ENCODE measurements at places on chromosomes 1 and 21. TPM values are rescaled to one million over a fixed set of nuclear protein-coding genes. Genes with fewer than 3 reads are reported as not detected.

GRCh38 chr1:167165948-167166689, 54.6 kb upstream of the POU2F1 start:
- peak; percentile 83 for DNase-seq

DNA sequence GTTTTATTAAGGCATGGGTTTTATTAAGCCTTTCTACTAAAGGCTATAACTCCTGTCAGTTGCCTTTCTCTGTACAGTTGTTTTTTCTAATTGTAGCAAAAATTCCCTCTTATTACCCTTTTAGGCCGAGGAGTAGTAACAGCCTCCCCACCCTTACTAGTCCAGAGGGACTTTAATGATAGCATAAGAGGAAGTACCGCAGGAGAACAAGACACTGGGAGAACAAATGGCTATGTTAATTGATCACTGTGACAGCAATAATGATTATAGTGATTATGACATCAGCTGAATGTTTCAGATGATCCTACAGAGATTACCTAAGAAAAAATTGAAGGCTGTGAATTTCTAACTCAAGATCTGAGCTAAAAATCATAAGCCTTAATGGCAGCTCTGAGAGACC, 383.0 kb upstream of the PTBP2 start:
- DNase-seq: no peak

- DNase-seq: peak; percentile 3
Measured at GRCh38 chr1:217721692-217722091, 90.5 kb downstream of the SPATA17 start.

- no peak for DNase-seq
Measured at GRCh38 chr1:226563666-226564065, 15.1 kb downstream of the STUM start.

GRCh38 chr1:175494011-175494554, 249.3 kb downstream of the TNR start:
- DNase-seq: no peak

GRCh38 chr1:205810448-205811157, 2.4 kb downstream of the SLC41A1 start:
- peak; percentile 33 for DNase-seq

DNA sequence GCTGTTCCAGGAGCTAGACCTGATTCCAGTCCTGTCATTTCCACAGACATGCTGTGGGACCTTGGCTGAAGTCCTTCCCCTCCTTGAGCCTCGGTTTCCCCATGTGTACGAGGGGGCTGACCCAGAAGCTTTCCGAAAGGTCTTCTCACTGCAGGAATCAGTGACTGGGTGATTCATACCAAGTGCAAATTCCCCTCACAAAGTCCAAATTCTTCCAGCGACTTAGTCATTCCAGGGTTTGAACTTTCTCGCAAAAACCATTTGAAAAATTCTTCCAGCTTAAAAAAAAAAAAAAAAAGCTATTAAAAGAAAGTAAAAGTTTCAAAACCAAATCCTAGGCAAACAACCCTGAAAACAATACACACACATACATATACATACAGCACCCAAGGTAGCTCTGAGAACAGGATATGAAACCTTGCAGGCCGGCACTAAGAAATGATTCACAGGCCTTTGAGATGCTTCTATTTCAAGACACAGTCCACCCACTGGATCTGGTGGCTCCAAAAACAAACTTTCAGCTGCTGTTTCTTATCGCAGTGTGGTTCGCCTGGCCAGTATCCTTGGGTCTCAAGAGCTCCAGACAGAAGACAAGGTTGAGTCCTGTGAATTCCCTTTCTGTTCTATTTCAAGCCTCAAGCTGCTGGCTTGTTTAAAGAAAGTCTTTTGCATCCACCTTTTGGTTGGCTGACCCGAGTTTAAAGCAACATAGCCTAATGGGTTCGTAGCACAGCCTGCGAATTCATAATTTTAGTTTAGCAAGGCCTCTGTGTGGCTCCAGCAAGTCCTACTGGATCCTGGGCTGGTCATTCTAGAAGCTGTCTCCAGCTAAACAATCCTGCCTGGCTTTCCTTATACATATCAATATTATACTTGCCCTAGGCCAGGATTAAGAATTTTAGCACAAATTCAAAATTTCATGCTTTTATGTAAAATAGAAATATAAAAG, 18.0 kb upstream of the ID3 start:
- DNase-seq: peak; percentile 98

GRCh38 chr1:160260406-160261382, 1.7 kb downstream of the DCAF8 start:
- DNase-seq: peak; percentile 62

GRCh38 chr21:34715985-34716596, 47.3 kb downstream of the CLIC6 start:
- DNase-seq: no peak

- DNase-seq: no peak
Measured at GRCh38 chr21:32717851-32718316, 9.9 kb downstream of the SYNJ1 start.

- DNase-seq: peak; percentile 38
Measured at GRCh38 chr1:57422271-57423134, 1.4 kb downstream of the DAB1 start.

DNA sequence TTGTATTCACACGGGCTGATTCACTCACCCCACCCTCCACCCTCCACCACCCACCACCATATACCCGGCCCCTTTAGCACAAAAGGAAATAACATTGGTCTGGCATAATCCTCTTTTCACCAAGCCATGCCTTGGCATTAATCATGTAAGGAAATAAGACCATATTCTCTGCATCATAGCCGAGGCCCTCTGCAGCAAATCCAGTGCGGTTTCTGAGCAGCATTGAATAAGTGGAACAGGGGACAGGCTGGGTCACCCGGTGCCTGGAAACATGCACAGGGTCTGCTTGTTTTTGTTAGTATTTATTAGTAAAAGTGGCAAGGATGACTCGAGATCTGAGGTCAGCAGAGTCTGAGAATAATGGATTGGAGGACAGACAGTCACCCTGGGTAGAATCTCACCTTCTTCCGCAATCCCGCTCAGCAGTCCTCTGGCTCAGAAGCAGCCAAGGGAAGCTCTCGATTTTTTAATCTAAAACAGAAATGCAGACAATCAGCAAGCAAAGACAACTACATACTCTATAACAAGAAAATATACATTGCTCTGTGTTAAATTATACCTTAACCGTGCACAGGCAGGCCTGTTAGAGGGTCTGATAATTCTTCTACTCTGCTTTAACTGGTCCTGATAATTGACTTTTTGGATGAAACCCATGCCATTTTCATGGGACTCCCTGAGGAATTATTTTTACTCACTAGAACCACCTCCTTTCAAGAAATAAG, 52.4 kb upstream of the CDC42BPA start:
- no peak for DNase-seq

DNA sequence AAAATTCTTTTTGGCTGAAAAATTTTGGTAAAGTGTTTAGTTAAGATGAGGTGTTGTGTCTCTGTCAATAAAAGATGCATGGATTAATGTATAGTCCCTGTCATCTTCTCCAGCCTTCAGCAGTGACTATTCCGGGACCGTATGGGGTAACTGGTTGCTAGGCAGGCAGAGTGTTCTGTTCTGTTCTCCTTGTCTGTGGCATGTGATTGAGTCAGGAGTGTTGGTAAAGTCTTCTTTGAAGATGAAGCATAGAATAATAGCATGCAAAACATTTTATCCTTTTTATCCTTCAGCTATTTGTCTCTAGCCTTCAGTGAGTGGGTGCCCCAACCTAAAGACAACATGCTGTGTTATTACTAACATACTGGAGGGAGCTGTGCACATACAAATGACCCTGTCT, 74.6 kb downstream of the RGL1 start:
- peak; percentile 62 for DNase-seq

GRCh38 chr1:192439373-192440025, 122.7 kb downstream of the RGS21 start:
- DNase-seq: no peak

RUNX3 gene
- 0.72 TPM for total RNA-seq

CYP4Z1 gene
- total RNA-seq: not detected

Measured in umbilical cord (tissue), 2 donors.